Suppressor macrophage treated with lipopolysaccharide for 1 hour (primary cell): ENCODE measurements at places on chromosomes 3 and 15.

DNA sequence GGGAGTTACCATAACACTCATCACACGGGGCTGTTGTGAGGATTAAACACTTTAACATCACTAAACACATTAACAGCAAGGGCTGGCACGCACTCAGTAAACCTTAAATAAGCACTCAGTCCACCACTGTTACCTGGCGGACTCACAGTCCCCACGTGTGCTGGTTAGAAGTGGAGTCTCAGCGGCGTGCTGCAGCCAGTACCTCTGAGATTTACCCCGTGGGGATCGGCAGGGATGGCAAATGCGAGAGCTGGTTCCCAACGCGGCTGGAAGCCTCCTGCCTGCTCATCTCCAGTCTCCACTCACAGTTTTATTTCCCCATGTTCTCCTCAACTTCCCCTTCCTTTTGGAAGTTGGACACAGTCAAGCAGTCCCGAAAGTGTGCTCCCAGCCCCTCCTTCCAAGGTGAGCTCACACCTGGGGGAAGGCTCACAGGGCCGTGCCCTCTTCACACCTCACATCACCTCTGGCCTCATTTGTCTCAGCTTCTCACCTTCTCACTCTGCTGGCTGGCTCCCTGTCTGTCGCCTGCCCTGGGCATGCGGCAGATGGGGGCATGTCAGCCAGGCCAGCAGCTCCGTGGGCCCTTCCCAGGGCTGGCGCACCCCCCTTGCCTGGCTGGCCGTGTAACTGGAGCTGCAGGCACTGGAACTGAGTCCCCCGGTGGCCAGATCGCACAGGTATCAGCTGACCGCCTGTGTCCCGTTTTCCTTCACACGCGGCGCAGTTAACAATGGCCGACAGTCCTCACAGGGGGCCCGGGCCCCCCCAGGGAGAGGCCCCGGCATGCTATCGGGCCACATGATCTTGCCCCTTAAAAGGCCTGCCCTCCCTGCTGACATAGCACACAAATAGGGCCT lies 87.1 kb downstream of the WNT7A start:
- DNase-seq: no peak

DNA sequence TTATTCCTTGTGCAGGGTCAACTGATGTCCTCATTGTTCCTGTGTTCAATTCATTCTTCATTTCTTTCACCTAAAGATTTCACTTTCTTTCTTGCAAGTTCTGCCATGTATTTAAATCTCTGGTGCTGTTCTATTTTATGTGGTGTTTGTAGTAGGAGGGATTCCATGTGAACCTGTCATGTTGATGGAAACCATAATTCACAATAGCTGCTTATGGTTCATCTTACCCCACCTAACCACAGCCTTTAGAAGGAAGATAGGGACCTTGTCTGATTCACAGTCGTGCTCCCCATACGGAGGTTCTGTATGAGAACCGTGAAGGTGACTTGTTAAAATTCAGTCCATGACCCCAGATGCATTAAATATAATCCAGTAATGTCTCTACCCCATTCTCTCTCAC lies 21.9 kb downstream of the SLCO2A1 start:
- DNase-seq: no peak

DNA sequence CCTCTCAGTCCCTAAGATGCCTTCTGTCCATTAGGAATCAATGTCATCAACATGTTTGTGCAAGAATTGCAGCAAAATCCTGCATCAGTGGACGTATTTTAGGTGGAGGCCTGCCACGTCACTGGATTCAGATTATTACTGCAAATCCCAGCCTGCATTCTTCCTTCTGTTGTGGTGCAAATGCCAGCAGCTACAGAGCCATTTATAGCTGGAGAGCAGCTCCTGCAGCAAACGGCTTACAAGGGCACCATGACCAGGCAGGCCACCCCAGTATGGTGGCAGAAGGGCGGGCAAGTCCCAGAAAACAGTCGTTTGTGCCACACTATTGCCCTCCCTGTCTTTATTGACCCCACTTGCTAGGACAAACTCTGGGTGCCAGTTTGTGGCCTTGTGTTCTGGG lies 74.7 kb downstream of the SNRK start:
- DNase-seq: no peak

- no peak for DNase-seq
Measured at GRCh38 chr15:100109486-100110035, 232.2 kb downstream of the ADAMTS17 start.

- no peak for DNase-seq
Measured at GRCh38 chr3:40103829-40104228, 205.7 kb upstream of the EIF1B start.

DNA sequence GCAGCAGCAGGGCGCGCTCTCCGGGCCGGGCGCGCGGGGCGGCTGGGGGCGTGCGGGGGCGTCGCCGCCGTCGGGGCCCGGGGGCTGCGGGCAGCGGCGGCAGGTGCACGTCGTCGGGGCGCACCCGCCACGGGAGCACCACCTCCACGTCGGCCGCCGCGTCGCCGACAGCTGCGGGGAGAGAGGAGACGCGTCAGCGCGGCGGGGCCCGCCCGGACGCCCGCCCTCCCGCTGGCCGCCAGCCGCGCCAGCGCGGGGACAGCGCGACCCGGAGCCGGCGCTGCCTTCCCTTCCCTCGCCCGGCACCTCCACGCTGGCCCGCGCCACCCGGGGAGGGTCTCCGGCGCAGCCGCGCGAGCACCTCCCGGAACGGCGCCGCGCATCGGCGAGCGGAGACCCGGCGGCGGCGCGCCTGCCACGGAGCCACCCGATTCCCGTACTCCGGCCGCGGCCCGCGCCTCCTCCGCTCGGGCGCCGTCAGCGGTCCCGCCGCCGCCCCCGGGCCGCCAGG lies 481 bp downstream of the ADAMTS17 start:
- DNase-seq: peak; percentile 22

DNA sequence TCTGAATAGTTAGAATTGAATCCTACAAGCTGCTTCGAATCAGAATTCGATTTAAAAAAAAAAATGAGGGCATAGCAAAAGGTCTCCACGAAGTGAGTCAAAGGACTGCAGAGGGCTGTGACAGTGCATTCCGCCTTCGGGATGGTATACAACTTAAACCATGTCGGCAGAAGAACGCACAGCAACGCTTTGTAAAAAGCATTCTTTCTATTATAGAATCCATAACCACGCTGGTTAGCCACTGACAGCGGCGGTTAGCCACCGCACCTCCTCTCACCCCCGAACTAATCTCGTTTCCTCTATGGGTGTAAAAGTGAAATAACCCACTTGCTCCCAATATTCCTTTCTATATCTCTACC lies 664 bp upstream of the PIK3CA start:
- DNase-seq: no peak

DNA sequence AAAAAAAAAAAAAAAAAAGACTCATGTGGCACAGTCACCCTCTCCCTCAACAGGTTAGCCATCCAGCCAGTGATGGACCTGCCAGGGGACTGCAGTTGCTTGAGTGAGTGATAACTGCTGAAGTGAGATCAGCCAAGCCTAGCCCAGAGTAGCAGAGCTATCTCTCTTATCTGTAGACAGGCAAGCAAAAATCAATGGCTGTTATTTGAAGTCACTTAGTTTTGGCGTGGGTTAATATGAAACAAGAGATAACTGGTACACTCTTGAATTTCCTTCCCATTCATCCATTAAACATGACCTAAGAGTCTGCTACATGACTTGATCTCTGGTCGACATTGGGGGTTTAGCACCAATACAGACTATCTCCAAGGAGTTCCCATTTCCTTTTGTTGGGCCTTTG lies 51.2 kb upstream of the TNIK start:
- DNase-seq: no peak

GRCh38 chr15:68677996-68678395 lies 99.2 kb downstream of the CORO2B start:
- DNase-seq: no peak

- no peak for DNase-seq
Measured at GRCh38 chr3:66215106-66215505, 5.7 kb upstream of the SLC25A26 start.

- no peak for DNase-seq
Measured at GRCh38 chr15:60076045-60076444, 71.9 kb downstream of the FOXB1 start.

DNA sequence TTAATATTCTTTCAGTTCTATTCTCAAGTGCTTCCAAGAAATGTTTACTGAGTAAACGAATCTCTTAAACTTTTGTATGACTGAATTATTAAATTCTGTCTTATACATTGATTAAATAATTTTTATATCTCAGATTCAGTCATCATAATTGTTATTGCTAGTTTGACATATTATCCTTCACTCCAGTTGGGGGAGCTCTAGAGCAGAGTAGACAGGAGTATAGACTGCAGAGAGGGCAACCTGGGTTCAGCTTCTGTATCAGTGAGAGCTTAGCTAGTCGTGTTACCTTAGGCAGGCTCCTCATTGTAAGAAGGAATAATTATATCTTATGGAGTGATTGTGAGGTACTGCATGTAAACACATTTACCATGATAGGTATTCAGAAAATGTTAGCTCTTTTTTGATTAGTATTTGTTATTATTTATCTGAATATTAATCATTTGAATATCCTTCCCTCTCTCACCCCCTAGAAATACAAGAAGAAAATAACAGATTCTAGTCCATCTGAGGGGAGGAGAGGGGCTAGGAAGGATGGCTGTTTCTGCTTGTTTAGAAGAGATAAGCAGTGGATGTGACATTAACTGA lies 31.0 kb upstream of the ZCWPW2 start:
- peak; percentile 58 for DNase-seq

GRCh38 chr15:75928680-75929608 lies 25.3 kb downstream of the FBXO22 start:
- DNase-seq: no peak

DNA sequence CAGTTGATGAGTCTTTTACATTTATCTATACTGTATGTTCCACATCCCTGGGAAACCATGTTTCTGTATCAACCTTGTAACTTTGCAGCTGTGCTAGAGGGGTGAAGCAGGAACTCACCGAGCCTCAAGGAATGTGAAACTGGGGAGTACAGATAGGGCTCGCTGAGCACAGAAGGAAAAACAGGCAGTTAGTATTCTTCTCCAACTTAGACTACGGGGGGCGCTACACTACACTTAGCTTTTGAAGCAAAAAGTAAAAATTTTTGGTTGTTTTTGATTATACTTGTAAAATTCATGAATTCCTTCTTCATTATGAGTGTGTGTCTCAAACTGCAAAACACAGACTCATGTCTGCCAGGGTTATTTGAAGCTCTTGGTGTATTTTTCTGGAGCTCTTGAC lies 132.7 kb upstream of the RGMA start:
- DNase-seq: peak; percentile 6

GRCh38 chr3:32840086-32840841 lies 22.5 kb downstream of the TRIM71 start:
- no peak for DNase-seq

DNA sequence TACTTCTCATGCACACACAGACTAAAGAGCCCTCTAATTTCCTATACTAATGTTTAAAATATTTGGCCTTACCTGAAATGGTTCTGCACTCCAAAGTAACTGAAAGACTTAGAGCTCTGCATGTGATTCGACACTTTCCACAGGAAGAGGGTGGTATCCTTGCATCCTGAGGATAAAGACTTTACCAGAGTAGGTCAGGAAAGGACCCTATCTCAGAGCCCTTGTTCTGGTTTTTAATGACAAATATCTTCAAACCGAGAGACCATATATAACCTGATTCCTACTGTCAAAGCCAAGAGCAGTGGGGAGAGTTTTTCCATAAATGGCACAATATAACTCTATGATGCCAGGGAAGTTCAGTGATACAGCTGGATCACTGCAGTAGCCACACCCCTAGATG lies at the start of gene GP5:
GP5 (minus strand) TSS at position 101 of the 400 bp plus-strand sequence. CDS start 984 bp downstream, outside the sequence.
- DNase-seq: no peak

DNA sequence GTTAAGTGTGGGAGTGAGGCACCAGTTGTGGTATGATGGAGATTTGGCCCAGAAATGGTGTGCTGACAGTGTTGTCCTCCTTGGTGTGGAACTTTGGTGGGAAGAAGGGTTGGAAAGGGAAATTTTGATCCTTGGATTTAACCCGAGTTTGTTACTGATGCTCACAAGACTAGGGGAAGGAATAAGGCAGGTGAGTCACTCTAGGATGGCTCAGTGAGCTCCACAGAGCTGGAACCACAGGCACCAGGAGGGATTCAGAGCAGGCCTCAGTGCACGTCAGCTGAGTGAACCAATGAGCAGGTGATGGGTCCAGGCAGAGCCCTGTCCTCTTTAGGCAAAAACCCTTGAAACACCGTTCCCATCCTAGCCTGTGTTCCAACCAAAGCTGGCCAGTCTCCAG lies 11.4 kb downstream of the CHRD start:
- DNase-seq: no peak

DNA sequence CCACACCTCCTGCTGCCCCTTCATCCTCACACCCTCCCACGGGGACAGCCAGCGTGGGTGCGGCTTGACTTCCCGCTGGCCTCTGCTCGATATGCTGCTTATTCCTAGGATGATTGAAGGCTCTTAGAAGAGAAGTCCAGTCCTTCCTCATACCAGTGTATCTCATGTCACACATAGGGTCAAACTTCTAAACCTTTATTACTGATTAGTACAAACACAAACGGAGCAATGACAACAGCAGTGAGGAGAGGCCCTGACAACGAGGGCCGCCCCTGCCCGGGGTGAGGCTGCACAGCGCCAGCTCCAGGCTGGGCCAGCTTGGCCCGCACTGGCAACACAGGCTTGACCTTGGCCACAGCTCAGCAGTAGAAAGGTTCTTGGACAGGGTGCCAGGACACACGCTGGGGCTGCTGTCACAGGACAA lies 3.7 kb downstream of the CIB1 start:
- no peak for DNase-seq

DNA sequence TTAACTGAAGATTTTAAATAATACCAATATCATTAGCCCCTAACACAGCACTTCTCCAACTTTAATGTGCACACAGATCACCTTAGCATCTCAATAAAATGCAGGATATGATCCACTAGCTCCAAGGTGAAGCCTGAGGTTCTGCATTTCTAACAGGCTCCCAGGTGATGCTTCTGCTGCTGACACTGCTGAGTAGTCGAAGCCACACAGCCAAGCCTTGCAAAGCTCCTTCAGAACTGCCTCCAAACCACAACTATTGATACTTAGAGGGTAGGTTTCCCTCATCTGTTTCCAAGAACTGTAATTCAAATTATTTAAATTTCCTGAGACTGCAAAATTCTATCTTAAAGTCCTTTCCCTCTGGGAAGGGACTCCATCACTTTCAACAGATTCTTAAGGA lies 3.9 kb downstream of the RIOX2 start:
- no peak for DNase-seq

- DNase-seq: no peak
Measured at GRCh38 chr15:80580536-80581260, 114.4 kb upstream of the ABHD17C start.

DNA sequence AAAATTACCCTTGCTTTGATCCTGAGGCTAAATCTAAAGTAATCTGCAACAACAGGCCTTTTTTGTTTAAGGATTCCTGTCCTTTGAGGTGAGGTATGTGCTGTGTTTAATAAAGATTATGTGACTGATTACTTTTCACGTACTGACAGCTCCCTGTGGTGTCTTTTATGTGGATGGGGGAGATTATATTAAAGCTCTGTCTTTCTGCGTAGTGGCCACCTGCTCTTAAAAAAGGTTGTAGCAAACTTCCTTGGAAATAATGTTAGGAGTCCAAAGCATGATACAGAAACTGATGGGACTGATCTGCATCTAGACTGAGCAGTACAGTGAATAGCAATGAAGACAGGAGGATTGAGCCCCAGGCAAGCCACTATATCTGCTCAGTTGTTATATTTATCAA lies 453.0 kb upstream of the GOLIM4 start:
- DNase-seq: no peak

GRCh38 chr3:15433531-15433930 lies 6.1 kb downstream of the EAF1 start:
- DNase-seq: no peak
